ENCODE measurements at places on chromosomes 5 and 9.

DNA sequence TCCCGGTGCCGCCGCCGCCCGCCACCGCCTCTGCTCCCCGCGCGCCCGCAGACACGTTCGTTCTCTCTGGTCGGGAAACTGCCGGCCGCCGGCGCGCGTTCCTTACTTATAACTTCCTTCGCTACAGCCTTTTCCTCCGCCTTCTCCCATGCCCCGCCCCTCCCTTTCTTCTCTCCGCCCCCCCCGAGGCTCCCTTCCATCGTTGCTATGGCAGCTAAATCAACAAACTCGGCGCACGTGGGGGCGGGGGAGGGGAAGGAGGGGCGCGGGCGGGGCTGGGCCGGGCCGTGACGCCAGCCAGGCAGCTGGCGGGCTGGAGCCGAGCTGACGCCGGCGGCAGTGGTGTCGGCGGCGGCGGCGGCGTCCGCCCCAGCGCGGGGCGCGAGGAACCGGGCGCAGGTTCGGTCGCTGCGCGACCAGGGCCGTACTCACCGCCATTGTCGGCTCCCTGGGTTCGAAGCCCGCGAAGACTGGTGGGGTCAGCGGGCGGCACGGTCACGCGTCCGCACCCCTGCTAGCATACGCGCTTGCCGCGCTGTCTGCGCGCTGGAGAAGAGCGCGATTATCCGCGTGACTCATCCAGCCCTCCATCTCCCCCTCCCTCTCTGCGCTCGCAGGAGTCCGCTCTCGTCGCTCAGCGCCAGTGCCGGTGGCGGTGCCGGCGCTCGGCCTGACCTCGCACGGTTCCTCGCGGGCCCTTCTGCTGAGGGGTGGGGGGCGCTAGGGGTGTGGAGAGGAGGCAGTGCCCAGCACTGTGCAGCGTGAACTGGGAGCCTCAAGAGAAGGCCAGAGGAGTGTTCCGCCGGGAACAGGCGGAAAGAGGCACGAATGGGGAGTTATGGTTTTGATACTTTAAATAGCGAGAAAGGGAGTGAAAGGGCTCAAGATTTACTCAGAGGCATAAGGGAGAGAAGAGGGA lies at the start of gene KLF4:
Gene KLF4 (minus strand): TSS at position 83 of the 919 bp plus-strand sequence. CDS start 597 bp downstream, outside the sequence.
- DNase-seq = peak; percentile 71

DNA sequence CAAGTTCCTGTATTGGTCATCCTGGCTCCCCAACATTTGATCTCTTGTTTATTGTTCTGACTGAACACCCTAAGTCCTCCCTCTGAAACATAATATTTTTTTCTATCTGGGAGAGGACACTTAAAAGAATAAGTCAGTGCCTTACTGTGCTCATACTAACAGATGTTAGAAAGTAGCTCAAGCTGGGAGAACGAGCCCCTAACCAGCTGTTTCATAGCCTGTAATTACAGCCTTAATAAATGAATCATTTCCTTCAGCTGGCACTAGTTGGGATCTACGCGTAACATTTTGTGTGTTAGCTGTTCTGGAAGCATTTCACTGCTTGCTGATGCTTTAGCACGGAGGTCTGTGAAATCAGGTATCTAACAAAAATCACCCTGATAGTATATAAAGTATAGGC lies 345.9 kb upstream of the RIOK2 start:
- DNase-seq = no peak

DNA sequence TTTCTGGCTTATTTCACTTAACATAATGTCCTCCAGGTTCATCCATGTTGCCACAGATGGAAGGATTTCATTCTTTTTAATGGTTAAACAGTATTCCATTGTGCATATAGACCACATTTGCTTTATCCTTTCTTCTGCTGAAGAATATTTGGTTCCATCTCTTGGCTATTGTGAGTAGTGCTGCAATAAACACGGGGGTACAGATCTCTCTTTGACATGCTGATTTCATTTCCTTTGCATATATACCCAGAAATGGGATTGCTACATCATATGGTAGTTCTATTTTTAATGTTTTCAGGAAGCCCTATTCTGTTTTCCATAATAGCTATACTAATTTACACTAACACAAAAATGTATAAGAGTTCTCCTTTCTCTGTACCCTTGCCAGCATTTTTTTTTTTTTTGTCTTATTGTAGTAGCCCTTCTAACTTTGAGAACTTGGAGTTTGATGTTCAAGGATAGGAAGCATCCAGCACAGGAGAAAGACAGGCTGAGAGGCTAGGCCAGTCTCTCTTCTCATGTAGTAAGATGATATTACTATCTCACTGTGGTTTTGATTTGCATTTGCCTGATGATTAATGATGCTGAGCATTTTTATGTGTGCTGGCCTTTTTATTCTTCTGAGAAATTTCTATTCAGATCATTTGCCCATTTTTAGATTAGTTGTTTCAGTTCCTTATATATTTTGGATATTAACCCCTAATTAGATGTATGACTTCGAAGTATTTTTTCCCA lies 592.2 kb upstream of the ZNF608 start:
- no peak for DNase-seq

DNA sequence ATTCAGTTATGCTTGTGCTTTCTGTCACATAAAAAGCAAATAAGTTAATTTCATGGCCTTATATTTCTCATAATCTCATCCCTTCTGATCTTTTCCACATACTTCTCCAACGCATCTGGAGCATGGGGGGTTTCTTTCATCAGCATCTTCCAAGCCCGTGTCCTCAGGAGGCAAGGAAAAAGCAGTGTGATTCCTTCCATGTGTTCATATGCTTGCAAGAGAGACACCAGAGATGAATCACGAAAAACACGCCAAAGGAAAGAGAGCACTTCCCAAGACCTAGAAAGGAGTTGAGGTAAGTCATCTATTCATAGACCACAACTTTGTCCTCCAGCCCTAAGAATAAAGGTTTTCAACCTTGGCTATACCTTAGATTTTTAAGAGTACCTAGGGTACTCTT lies 26.0 kb upstream of the SVEP1 start:
- DNase-seq = no peak

GRCh38 chr5:63554191-63554590 lies 408.1 kb downstream of the HTR1A start:
- DNase-seq = no peak

- DNase-seq = no peak
Observed at GRCh38 chr9:110040788-110041187, 167.2 kb downstream of the C9orf152 start.

Measured in stimulated activated naive B cell treated with anti-CD40 and anti-IgM and Interleukin-4, amounts not matched to agents 10 μg/mL and 1 μg/mL and 100 μg/mL, for 72 hours (primary cell).